ENCODE measurements at places on chromosomes 1 and 21.

DNA sequence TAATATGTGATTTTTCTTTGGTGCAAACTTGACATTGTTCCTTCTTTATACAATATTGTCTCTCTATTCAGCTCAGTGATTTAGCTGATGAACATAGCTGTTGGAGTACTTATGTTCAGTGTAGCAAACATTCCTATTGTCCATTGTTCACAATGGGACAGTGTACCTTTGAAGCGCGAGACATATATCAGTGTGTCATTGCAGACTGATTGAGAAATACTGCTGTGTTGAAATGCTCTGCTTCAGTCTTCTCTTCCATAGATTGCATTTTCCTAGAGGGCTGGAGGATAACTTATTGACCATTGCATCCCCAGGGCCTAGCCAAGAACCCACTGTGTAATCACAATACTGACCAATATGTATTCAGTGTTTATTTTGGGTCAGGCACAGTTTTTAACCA is 46.5 kb downstream of the HLX start:
- no peak for DNase-seq

DNA sequence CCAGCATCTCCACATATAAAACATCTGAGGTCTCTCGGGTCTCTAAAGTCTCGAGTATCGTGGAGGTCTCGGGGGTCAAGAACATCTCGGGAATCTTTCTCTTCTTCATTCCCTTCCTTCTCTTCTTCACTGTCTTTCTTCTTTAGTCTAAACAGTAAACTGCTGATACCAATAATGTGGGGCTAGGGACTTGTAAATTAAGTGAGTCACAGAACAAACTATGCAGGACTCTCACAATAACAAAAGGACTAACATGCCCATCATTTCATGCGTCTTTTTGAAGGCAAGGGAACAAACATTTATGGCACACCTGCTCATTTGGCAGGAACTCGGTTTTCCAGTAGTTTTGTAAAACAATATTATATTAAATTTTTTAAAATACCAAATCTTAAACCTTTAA is 32.4 kb downstream of the PRPF38A start:
- no peak for DNase-seq

GRCh38 chr1:162878000-162878596 is 17.1 kb upstream of the CCDC190 start:
- DNase-seq: no peak

DNA sequence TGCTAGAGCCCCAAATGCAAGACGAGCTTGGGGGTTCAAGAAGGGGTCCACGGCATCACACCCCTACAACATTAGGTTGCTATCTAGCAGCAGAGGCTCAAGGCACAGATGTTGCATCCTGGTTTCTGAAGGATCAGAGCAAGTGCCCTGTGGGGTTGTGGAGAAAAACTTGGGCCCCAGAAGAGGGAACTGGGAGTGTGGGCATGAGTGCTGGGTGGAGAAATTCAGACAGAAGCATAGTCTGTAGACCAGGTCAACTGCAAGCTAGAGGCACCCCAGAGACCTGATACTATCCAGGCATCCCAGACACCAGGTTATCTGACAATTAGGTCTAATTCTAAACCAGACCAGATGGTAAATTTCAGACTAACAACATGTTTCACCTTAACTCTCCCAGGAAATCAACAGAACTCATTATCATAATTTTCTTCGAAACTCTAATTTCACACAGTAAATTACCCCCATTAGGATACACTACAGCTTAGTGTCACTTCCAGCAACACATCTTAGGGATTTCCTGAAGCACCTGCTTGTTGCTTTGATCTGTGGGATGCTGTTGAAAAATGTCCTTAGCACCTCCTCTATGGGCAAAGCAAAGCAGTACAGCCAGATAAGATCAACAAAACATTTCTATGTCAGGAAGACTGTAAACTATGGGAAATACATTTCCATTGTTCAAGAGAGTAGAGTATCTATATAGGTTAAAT is 179.3 kb downstream of the VAV3 start:
- DNase-seq: no peak

GRCh38 chr21:41753006-41753898 is 13.6 kb downstream of the RIPK4 start:
- DNase-seq: no peak

DNA sequence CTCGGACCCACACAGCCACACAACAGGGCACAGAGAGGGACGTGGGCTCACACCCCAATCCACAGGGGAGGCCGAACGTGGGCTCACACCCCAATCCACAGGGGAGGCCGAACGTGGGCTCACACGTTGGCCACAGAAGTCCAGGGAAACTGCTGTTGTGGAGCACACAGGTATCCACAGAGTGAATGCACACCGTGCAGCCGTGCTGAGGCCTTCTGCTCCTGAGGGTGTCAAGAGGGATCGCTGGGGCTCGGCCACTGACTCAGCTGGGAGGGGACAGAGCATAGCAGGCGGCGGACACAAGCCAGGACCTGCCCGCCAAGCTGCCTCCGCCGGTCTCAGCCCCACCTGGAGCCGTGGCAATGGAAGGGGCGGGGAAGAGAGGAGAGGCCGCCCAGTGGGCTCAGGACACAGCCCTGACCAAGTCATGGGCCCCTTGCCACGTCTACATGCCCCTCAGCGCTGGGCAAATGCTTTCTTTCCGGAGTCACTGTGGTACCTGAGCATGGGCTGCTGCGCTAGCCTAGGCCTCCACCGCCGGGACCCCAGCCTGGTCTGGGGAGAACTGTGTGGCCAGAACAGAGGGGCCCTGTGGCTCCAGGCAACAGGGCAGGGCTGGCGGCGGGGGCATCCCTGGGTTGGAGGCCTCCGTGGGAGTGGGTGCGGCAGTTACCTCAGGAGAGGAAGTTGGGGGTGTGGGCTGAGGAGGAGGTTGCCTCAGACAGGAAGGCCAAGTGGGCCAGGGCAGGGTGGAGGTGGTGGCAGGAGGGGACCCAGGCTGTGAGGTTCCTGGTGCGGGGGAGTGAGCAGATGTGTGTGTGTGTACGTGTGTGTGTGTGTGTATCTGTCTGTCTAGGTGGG is 1.2 kb downstream of the SYTL1 start:
- peak; percentile 77 for DNase-seq

DNA sequence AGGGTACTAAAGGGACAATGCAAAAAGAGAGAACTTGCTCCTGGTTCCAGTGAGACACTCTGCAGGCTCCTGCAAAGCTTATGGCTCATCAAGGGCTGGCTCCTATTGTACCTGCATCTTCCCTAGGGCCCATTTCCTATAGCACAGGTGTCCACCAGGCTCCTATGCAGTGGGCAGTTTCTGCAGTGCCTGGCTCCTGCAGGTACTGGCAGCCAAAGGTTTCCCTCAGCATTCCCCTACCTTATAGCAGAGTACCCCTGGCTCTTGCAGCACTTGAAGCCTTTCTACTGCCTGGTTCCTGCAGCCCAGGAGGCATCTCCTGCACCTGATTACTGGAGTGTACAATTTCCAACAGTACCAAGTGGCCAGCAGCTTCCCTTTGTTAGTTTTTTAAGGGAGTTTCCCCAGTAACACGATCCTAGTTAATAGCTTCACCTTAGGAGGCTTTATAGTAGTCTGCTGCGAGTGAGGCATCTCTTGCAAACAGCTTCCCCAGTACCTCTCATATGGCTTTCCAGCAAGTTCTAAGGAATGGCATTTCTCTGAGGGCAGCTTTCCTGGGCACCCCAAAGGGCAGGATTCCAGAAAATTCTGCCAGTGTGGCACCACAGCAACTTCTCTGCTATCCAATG is 141.7 kb downstream of the DENND1B start:
- DNase-seq: no peak

DNA sequence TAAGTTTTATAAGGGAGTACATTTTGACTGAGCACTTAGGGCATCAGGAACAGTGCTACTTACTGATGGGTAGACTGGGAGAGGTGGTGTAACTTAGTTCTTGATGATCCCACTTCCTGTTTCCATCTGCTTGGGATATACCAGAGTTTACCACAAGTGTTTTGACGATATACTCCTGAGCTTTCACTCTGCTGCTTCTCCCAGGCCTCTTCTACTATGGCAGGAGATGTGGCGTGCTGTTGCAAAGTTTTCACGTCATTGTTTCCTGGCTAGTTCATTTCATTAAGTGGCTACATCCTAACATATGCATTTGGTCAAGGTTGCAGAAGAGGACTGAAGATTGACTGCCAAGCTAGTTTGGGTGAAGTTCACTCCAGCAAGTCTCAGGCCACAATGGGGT is 41.3 kb upstream of the LAMC2 start:
- no peak for DNase-seq

DNA sequence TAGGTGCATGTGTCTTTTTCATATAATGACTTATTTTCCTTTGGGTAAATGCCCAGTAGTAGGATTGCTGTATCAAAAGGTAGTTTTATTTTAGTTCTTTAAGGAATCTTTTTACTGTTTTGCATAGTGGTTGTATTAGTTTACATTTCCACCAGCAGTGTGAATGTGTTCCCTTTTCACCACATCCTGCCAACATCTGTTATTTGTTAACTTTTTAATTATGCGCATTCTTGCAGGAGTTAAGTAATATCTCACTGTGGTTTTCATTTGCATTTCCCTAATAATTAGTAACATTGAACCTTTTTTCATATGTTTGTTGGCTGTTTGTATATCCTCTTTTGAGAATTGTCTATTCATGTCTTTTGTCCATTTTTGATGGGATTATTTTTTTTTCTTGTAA is 1761.9 kb downstream of the PLA2G4A start:
- no peak for DNase-seq

DNA sequence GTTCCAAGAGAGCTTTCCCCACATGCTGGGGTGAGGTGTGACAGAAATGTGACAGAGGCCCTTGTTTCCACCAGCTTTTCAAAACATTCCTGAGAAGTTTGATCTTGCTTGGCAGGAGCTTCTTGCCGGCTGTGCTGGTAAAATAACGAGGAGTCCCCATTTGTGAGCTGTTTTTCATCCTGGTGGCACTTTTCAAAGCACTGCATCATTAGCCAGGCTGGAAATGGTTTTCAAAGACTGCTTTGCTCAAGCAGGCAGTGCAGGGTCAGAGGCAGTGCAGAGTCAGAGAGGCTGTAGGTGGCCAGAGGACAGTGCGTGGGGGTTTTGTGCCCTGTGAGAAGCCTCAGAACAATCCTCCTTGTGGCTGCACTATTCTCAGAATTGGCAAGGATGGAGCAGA is 75.8 kb upstream of the KCNA3 start:
- no peak for DNase-seq

- no peak for DNase-seq
These were observed 105.3 kb downstream of the PGBD5 start for GRCh38 chr1:230320804-230321203.

DNA sequence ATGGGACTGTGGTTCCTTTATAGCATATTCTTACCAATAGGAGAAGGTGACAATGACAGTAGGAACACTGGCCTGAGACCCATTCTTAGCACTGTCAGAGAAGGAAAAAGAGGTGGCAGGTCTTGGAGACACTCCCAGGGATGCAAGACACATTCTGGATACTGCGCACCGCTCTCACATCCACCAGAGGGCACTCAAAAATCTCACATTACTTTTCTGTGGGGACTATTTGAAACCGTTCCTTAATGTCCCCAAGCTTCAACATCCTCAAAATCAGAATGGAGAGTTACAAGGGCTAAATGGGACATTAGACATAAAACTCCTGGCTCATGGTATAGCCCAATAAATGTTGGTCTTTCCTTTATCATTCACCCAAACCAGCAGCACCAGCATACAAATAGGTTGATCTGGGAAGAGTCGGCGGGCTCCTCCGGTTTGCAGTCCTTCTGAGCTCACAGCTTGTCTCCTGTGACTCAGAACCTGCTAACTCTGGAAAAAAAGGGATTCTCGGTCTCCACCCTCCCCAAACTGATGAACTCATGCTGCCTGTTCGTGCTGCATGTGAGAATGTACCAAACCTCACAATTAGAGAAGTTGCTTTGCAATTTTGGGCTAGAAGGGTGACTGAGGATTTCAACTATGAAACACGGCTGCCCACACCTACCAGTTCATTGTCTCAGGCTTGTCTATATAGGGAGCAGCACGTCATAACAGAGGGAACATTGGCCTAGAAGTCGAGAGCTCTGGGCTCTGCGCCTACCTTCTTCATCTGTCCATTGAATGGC is 40.2 kb downstream of the IL12RB2 start:
- no peak for DNase-seq

DNA sequence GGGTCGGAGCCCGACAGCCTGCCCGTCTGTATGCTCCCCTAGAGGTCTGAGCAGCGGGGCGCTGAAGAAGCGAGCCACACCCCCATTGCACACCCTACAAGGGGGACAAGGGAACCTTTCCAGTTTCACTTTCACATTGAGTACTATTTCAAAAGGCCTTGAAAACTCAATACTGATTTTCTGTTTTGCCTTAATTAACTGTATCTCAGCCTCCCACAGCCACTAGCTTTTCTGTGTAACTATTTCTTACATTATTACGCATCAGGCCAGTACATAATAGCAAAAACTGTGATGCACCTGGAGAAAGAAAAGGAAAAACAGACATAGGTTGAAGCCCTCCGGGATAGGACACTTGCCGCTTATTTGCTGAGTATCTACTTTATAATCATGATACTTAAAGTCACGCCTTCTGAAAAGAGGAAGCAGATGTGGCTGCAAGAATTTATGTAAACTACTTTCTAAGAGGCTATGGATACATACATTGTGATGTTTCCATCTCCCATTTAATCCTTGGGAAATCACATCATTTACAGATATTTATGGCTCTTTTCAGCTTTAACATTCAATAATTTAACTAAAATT is 1719.5 kb downstream of the MRPL39 start:
- peak; percentile 23 for DNase-seq

GRCh38 chr1:91151702-91152101 is 129.9 kb upstream of the ZNF644 start:
- no peak for DNase-seq

DNA sequence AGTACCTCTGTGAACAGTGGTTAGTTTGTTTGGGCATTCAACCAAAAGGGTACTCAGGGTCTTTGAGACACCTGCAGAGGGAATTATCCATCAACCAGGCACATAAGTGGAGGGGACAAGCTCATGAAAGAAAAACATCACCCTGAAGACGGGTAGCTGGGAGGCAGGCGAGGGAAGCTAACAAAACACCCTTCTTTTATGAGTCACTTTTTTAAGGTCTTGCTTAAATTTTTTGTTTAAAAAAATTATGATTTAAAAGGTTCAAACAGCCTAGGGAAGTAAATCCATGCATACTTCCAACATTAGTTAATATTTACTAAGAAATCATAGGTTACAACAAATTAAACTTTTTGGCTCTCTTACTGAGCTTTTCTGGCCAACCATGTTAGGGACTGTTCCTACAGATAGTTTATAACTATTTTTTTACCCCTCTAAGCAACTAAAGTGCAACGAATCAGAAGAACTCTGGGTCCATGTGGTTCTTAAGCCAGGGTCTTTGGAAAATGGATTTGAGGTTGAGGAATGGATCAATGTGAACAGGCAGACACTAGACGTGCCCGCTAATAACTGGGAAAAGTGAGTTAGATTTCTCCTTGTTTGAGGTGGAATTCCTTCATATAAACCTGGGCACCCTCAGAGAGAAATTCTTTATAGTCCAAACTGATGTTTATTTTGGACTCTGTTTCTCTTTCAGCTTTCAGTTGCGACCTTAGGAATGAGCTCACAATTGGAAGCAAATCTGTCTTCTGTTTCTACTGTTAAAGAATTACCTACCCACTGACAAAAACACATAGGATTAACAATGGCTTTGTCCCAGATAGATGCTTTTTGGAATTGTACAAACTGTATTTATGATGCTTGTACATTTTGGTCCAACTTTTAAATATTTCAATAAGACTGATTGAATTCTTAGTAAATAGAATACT is 123.0 kb downstream of the LYPLAL1 start:
- no peak for DNase-seq

- no peak for DNase-seq
These were observed 28.9 kb upstream of the NLRP3 start for GRCh38 chr1:247387096-247387495.
